CD4-positive, alpha-beta T cell treated with Interleukin-1 beta for 1 hour (primary cell): ENCODE measurements at places on chromosomes 1 and 21.

DNA sequence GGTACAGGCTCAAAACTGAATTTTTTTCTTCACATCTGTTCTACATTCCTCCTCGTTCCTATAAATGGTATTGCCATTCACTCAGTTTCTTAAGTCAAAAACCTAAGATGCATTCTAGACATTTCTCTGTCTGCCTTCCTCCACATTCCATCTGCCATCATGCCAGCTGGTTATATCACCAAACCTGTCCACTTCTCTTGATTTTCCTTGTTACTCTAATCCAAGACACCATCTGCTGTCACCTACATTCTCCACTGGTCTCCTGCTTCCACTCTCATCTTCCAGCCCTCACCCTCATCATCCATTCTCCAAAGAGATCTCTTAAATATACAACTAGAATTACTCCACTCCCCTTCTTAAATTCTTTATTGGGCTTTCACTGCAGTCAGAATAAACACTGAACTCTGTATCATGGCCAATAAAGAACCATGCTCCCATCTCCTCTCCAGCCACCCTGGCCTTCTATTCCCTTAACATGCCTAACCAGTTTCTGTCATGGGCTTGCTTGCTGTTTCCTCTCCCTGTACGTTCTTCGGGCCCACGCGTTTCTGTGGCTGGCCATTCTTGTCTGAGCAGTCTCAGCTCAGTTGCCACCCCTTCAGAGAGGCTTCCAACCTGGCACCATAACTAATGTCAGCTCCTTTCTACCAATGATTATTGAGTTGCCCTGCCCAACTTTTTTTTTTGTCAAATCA lies 278.3 kb downstream of the ST6GALNAC3 start:
- no peak for DNase-seq

GRCh38 chr1:51523931-51524330 lies 4.9 kb upstream of the EPS15 start:
- no peak for DNase-seq

- DNase-seq: no peak
Observed at GRCh38 chr1:167584581-167584980, 31.0 kb upstream of the CREG1 start.

- no peak for DNase-seq
Observed at GRCh38 chr1:53617382-53617781, 121.6 kb downstream of the GLIS1 start.

- DNase-seq: no peak
Observed at GRCh38 chr1:162944974-162945674, 84.1 kb upstream of the CCDC190 start.
